Neural progenitor cell (in vitro differentiated cells): ENCODE measurements at places on chromosomes 5 and 9. TPM values are rescaled to one million over a fixed set of nuclear protein-coding genes. Genes with fewer than 3 reads are reported as not detected.

Gene CERCAM
- 2.0 TPM in 1 of 2 replicates, not detected in the other for total RNA-seq

GRCh38 chr9:77912895-77913693 is 118.5 kb downstream of the GNAQ start:
- no peak for DNase-seq
- H3K4me1 ChIP-seq: peaks cover 30% of the 10 kb centered on the region
- no peaks in the 10 kb centered on the region for H3K27me3 ChIP-seq
- no peak overlapping the region for H3K27ac ChIP-seq
- H3K4me3 ChIP-seq: no peak overlapping the region

Gene GRPEL2
- total RNA-seq: 27.0 and 42.5 TPM in 2 replicates

- no peak for DNase-seq
- H3K36me3 ChIP-seq: no peaks in the 10 kb centered on the region
- no peaks in the 10 kb centered on the region for H3K27me3 ChIP-seq
Measured at GRCh38 chr5:1421521-1422341, 23.5 kb downstream of the SLC6A3 start.

GRCh38 chr5:154249826-154250225 is 59.3 kb downstream of the GALNT10 start:
- no peaks in the 10 kb centered on the region for H3K36me3 ChIP-seq
- H3K4me1 ChIP-seq: no peaks in the 10 kb centered on the region
- H3K27me3 ChIP-seq: no peaks in the 10 kb centered on the region
- no peak overlapping the region for H3K4me3 ChIP-seq

Gene ZDHHC11B
- 0.25 and 0.60 TPM in 2 replicates for total RNA-seq

DNA sequence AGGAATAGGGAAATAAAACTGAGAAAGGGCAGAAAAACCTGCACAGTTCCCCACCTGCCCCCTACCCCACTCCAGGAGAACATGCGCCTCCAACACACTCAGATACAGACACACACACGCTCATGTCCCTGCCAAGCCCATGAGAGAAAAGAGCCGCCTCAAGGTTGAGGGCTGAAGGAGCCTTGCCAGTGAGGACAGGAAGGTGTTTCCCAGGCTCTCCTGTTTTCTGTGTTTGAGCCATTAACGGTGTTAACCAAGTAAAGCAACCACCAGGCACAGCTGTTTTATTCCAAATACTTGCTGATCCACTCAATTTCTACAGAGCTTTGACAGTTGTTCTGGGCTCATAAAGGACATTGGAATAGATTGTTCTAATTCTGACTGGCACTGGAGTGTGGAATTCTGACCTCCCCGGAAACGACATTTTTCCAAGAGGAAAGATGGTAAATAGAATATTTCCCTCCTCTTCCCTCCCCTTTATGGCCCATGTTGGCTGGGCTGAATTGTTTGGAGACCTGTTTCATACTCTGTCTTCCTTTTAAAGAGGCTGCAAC is 238.0 kb downstream of the DMAC1 start:
- H3K27ac ChIP-seq: no peak overlapping the region
- no peaks in the 10 kb centered on the region for H3K27me3 ChIP-seq
- no peaks in the 10 kb centered on the region for H3K36me3 ChIP-seq
- H3K4me3 ChIP-seq: no peak overlapping the region
- peaks cover 15% of the 10 kb centered on the region for H3K4me1 ChIP-seq

Gene GPX8
- 84.3 and 132 TPM in 2 replicates for total RNA-seq

DNA sequence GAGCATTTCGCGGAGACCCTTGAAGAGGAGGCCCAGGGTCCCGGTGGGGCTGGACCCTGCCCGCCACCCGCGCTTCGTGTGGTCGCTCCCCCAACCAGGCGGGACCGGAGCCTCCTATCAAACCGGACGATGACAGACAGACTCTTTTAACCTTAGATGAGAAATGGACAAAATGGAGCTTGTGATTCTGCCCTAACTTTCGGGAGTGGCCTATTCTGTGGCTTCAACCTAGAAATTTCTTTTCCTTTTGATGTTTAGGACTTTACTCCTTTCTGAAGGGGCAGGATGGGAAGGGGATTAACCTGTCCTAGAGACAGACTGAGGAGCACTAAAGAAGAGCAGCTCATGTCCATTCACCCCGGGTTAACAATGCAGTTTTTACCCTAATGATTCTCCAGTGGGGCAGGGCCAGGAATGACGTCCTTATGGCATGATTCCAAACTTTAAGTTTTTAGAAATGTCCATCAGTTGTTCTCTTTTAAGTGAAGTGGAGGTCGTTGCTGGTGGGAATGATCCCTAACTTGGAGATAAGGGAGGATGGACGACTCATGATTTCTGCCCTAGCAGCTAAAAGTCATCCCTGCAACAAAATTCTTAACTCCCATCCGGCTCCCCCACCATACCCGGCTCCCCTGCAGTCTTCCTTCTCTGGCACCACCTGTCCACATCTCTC is 1.0 kb downstream of the NIPSNAP3A start:
- H3K36me3 ChIP-seq: no peaks in the 10 kb centered on the region
- H3K4me3 ChIP-seq: peak overlapping the region; percentile 82
- no peak for DNase-seq
- H3K4me1 ChIP-seq: peaks cover 14% of the 10 kb centered on the region
- H3K27ac ChIP-seq: no peak overlapping the region

GRCh38 chr5:40521108-40521785 is 158.5 kb upstream of the PTGER4 start:
- H3K27ac ChIP-seq: no peak overlapping the region
- H3K27me3 ChIP-seq: no peaks in the 10 kb centered on the region
- H3K4me3 ChIP-seq: no peak overlapping the region
- no peak for DNase-seq

GRCh38 chr5:76180814-76181805 is 97.9 kb downstream of the SV2C start:
- DNase-seq: no peak
- no peaks in the 10 kb centered on the region for H3K4me1 ChIP-seq
- H3K4me3 ChIP-seq: no peak overlapping the region
- no peak overlapping the region for H3K27ac ChIP-seq

- H3K27me3 ChIP-seq: no peaks in the 10 kb centered on the region
- peaks cover 1% of the 10 kb centered on the region for H3K4me1 ChIP-seq
- H3K4me3 ChIP-seq: no peak overlapping the region
- no peak for DNase-seq
- H3K36me3 ChIP-seq: no peaks in the 10 kb centered on the region
Measured at GRCh38 chr9:15349892-15350761, 43.1 kb upstream of the TTC39B start.

Gene AIF1L
- 69.0 and 95.1 TPM in 2 replicates for total RNA-seq

GRCh38 chr5:176519810-176520720 is 17.1 kb downstream of the RNF44 start:
- H3K4me3 ChIP-seq: no peak overlapping the region
- no peak overlapping the region for H3K27ac ChIP-seq

DNA sequence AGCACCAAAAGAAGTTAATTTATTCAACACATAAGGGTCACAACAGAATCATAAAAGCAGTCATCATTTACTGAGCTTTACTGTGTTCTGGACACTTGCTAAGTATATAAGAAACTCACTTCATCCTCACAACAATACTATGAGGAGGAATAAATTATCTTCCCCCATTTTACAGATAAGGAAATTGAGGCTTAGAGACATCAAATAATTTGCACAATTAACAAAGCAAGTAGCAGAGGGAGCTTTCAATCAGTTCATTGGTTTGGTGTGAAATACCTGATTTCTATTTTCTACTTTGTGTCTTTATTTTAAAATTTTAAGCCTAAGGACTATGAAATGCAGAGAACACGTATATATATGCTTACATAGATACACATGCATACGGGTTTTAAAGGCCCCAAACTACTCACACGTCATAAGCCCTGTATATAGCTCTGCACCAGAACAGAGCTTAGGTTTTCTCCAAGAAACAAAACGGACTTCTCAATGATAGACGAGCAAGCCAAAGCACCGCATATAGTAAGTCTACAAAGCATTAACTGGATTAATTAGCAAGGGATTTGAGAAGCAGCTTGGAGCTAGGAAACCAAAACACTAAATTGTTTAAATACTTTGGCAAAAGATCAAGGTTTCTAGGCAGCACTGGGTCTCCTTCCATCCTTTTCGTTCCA is 95.6 kb downstream of the DENND1A start:
- H3K36me3 ChIP-seq: peaks cover 10% of the 10 kb centered on the region
- H3K27me3 ChIP-seq: no peaks in the 10 kb centered on the region
- H3K4me1 ChIP-seq: peaks cover 41% of the 10 kb centered on the region
- peak overlapping the region; percentile 72 for H3K27ac ChIP-seq
- peak; percentile 53 for DNase-seq
